ENCODE measurements at places on chromosomes 3 and 15.

- DNase-seq = no peak
Measured at GRCh38 chr3:5729852-5730251, 542.3 kb downstream of the EDEM1 start.

GRCh38 chr3:151971814-151972579, 98.6 kb downstream of the SUCNR1 start:
- no peak for DNase-seq

DNA sequence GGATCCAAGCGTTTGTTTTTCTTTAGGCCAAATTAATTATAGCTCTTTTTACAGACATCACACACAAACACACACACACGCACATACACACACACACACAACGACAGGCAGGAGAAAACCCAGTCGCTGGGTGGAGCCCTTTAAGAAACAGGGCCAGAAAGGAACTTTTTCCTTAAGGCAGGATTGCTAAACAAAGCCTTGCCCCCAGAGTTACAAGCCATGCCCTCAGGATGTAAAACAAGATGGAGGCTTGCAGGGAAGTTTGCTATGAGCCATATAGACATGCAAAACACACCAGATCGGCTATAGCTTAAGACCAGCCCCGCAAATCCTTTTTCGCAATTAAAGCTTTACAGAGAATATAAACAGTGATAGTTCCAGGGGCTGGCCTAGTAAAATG, 16.3 kb upstream of the IQCF2 start:
- DNase-seq = no peak

DNA sequence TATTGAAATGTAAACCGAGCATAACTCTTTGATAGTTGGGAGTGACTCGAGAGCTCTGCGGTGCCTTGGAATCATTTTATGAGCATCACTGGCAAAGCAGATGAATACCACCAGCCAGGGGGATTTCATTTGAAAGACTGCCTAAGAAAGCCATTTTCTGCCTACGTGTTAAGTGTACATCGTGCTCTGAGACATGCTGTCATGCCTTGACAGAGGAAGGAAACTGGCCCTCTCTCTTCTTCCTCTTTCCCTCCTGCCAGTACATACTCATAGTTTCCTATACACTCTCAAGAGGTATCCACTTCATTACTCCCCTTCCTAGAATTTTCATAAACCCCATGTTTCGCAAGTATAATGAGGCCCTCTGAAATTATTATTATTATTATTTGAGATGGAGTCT, 8.8 kb downstream of the BCL2A1 start:
- peak; percentile 88 for DNase-seq

DNA sequence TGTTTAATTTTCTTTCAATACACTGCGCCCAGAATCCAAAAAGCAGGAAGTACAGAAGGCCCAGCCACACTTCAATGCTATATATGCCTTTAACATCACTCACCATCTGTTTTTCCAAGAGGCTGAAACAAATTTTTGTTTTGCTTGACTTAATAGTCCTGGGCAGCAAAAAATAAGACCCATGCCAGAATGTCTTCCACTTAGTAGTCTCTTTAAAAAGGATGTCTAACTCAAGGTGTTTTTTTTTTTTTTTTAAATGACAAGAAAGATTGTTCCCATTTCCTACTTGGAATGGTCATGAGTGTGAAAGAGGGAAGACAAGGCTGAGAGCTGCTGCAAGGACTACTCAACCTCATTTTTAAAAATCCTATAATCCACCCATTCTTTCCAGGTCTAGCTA, 590.3 kb upstream of the SGO1 start:
- DNase-seq = no peak

DNA sequence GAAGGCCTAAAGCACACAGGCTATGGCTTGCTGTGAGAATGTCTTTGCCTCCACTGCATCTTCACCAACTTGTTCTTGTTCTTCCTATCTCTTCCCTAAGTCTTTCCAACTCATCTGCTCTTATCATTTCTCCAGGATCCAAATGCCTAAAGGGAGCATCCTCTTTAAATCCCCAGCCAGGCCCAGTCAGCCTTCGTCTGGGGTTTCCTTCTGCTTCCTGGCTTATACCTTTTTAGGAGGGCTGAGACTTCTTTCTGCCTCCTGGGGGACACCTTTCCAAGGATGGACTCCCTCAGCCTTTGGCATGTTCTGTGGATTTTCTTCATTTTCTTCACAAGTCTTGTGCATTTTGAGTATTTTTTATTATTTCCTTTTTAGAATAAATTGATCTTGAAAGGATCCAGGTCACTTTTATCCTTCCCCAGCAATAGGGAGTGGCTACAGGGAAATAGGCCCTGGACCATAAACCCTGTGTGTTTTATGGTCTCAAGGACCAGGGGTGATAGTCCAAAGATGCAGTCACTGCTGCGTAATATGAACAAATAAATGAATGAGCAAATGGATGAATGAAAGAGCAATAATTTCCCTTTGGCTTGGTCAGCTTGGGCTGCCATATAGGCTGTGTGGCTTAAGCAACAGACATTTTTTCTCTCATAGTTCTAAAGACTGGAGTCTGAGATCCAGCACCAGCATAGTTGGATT, 122.1 kb upstream of the LRIG1 start:
- no peak for DNase-seq

DNA sequence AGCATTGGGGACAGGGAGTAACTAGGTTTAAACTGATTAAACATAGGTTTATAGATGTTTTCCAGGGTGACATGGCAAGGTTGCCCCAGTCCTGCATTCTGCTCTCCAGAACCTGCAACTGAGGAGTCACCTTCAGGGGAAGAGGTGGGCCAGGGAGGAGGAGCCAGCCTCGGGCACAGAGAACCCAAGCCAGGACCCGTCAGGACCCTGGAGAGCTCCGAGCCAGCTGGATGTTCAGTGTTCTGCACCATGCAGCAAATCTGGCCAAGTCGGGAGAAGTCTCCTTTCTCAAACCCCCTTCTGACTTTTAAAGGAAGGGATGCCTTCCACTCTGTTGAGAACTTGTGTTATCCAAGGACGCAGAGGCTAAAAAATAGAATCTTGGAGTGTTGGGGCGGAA, 62.1 kb upstream of the SLC6A11 start:
- peak; percentile 7 for DNase-seq

DNA sequence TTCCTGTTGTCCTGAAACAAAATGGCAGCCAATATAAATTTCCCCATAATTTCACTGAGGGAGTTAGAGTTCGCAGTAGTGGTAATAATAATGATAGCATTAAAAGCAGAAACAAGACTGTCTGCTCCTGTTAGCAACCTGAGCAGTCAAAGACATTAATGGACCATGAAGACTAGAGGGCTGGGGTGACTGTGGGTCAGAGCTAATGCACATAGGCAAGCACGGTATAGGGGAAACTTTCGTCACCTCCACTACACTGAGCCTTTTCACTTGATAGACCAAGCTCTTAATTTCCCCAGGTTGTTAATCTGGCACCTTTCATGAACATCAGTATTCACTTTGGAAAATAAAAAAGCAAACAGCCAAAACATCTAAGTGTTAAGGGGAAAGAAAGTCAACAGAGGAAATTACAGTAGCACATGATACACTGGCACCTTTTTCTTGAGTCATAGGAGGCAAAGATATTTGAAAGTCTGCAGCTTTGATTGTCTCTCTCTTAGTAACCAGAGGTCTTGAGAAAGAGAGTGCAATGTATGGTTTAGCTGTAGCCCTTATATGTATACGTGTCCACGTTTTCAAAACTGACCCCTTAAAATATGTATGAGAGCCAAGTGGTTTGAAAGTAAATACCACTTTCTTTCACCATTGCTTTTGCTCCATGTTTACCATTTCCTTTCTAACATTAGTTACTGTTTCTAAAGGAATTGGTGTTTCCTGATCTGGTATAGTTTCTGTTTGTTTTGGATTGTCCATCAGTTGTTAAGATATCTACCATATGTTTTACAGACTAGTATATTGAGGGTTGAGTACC, 104.8 kb downstream of the FILIP1L start:
- DNase-seq = no peak

- no peak for DNase-seq
Measured at GRCh38 chr3:44041726-44042125, 200.0 kb upstream of the TOPAZ1 start.

DNA sequence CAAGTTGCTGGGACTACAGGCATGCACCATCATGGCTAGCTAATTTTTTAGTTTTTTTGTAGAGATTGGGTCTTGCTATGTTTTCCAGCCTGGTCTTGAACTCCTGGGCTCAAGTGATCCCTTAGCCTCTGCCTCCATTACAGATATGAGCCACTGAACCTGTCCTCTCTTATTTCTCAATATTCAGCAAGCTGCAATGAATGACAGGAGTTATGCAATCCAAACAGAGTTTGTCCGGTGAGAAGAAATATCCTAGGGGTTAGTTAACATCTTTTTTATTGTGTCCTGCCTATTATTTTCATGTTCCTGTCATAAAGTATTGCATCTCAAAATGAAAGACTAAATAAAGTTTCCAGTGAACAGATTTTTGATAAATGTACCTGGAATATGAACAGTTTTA, 1161.4 kb downstream of the OTOL1 start:
- no peak for DNase-seq

- peak; percentile 58 for DNase-seq
Measured at GRCh38 chr15:94412979-94413746, 181.8 kb downstream of the MCTP2 start.

- no peak for DNase-seq
Measured at GRCh38 chr3:11909726-11910125, 63.0 kb upstream of the TAMM41 start.

DNA sequence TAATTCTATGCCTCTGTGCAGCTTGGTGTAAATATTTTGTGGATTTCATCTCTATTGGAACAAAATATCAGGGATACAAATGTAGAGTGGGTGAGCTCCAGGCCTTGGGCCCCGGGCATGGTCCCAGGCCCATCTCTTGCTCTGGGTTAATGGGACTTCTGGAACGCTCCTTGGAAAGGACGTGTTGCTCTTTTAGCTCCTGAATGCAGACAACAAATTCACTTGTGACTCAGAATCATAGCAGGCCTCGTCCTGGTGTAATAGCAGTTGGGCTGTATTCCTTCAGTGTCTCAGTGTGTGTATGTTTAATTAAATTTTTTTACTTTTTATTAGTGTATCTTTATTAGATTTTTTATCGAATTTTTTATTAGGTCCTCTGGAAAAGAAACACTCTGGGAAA, 266.7 kb upstream of the C2CD4B start:
- no peak for DNase-seq

GRCh38 chr3:58880182-58880581, 169.6 kb downstream of the CFAP20DC start:
- DNase-seq = no peak

GRCh38 chr15:28122038-28122949, 23.2 kb upstream of the OCA2 start:
- DNase-seq = no peak

DNA sequence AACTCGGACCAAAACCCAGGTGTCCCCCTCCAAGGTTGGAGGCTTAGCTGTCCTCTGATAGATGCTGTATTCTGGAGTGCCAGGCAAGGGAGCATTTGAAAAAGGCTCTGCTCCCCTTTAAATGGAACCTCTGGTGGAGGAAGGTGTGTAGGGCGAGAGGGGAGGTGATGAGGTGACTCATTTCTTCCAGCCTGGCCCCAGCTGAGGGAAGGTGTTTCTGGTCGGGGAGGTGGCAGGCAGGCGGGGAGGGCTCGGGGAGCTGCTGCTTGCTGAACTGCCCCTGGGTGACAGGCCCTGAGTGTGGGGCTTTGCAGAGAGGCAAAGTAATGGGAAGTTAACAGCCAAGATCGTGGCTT, 18.8 kb downstream of the PSTPIP1 start:
- no peak for DNase-seq

DNA sequence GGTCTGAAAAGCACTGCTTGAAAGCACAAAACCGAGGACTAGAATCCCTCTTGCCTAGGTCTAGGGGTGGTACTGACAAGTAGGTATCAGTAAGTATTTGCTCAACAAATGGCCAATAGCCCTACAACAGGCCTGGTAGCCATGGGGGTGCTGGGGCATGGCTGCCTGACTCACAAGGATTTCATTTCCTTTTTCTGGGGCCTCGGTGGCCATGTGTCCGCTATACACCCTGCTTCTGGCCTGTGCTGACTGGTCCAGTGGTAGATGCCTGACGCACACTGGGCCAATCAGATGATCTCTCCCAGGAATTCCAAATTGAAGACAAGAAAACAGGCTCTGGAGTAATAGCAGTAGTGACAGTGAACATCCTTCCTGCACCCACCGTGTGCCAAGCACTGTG, 29.4 kb downstream of the MELTF start:
- DNase-seq = peak; percentile 76

GRCh38 chr3:88180398-88180999, 30.7 kb downstream of the C3orf38 start:
- peak; percentile 45 for DNase-seq

GRCh38 chr3:6805236-6805635, 55.7 kb upstream of the GRM7 start:
- DNase-seq = no peak

DNA sequence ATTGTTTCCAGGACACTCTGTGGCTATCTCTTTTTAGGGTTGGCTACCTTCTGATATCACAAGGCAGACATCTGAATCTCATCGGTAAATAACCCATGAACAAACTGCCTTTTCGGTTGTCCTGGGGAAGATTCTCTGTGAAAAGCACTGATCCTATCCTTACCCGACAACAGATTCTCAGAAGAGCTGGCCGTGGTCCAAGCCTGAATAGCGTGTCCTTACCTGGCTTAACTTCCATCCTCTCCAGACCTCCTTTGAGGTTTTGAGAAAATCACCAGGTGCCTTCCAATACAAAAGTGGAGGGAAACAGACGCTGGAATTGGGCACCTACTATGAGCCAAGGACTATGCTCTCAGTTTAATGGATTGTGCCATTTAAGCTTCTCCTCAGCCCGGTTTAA, 87.4 kb upstream of the ARHGEF3 start:
- no peak for DNase-seq

- no peak for DNase-seq
Measured at GRCh38 chr3:56958879-56959278, 101.6 kb upstream of the SPATA12 start.

DNA sequence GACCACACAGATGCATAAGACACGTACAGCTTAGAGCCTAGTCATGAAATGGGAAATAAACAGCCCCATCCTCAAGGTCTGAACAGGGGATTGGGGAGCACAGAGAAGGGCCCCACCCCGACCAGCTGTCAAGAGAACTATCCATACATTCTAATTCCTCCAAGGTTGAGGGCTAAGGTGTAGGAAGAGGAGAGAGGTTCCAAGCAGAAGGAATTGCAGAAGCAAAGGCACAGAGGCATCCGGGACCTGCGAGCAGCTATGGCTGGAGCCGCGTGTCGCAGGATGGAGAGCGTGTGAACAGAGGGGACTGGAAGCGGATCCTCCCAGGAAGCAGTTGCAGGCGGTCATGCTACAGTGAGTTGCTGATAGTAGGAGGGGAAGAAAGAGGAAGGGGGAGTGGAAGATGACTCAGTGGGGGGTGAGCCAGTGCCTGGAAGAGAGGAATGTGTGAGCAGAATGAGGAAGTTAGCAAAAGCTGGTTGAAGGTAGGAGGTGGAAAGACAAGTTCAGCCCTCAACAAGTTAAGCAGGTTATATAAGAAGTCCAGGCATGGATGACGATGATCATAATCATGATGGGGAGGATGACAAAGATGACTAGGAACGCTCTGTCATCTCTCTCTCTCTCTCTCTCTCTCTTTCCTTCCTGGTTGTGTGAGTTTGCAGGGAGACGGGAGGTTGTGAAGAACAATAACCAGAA, 89.7 kb downstream of the LIPC start:
- DNase-seq = peak; percentile 98
